RPMI8226 (cell line): ENCODE measurements at places on chromosomes 11 and 22.

- no peak for DNase-seq
Measured at GRCh38 chr22:30573594-30574094, 821 bp downstream of the GAL3ST1 start.

- no peak for DNase-seq
Measured at GRCh38 chr22:16818538-16818937, 6.7 kb downstream of the XKR3 start.

DNA sequence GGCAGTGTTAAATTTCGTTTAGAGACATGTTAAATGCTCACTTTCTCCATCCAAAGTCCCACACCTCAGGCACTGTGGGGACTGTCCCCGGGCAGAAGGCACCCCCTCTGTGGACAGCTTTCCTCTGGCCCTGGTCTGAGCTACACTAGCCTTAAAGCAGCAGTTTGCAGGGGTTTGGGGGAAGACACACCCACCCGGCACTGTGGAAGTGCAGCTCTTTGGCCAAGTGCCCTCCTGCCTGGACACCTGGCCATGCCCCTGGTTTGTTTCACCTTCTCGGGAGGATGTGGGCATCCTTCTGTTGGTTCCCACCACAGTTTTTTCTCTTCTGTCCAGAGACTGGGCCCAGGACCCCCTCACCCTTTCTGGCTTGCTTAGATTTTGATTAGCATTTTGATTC, 1254.7 kb downstream of the BRD1 start:
- DNase-seq, result no peak

- DNase-seq, result no peak
Measured at GRCh38 chr11:16193897-16194381, 162.4 kb downstream of the SOX6 start.

GRCh38 chr11:19258641-19259230, 18.0 kb upstream of the E2F8 start:
- no peak for DNase-seq

DNA sequence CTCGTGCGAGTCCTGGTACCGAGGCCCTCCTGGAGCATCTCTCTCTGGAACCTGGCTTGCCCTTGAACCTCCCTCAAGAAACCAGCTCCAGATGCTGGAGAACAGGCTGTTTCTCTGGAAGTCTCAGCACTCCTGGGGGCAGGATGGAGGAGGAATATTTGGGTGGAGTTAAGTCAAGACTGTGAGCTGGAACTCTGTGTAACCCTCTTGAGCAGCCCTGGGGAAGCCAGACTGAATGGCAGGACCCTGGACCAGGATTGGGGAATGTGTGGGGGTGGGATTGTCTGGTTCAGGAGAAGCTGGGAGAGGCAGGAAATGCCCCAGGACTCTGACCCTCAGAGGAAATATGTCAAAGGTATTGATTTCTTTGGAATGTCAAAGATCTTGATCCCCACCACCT, 7.7 kb downstream of the CREB3L1 start:
- no peak for DNase-seq

DNA sequence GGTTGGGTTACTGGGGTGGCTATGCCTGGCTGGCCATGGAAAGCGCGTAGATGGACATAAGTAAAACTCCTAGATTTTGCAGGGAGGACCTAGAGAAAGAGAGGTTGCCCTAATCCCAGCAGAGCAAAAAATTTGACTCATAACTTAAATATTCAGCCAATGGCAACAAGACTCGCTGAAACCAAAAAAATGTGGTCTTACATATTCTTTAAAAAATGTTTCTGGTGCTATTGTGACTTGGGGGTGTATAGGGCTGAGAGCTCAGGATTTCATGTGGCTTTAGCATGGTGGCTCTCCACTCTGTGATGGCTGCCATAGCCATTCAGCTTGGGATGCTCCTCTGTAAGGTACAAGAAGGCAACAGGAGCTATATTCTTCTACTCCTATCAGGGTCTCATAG, 27.2 kb upstream of the PDGFD start:
- no peak for DNase-seq

- no peak for DNase-seq
Measured at GRCh38 chr11:68994161-68994893, 13.5 kb upstream of the MRGPRD start.

GRCh38 chr11:35210876-35211546, 72.0 kb downstream of the CD44 start:
- DNase-seq, result no peak

- no peak for DNase-seq
Measured at GRCh38 chr11:73466643-73467042, 90.4 kb downstream of the RELT start.

DNA sequence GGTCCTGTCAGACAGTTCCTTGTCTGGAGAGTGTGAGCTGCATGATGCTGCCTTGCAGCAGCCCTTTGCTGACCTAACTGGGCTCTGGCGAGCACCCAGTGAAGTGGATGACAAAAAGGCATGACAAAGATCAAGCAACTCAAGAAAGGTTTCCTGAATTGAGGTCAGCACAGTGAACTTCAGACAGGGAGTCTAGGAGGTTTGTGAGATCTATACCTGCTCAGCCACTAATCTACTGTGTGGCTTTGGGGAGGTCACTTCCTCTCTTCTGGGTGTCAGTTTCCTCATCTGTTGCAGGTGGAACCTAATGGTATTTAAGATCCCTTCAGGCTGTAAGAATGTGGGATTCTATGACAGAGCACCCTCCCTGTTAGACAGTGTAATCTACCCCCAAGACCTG, 213.9 kb upstream of the NARS2 start:
- peak; percentile 68 for DNase-seq
